ENCODE measurements at places on chromosomes 1 and 21. TPM values are rescaled to one million over a fixed set of nuclear protein-coding genes. Genes with fewer than 3 reads are reported as not detected.

DNA sequence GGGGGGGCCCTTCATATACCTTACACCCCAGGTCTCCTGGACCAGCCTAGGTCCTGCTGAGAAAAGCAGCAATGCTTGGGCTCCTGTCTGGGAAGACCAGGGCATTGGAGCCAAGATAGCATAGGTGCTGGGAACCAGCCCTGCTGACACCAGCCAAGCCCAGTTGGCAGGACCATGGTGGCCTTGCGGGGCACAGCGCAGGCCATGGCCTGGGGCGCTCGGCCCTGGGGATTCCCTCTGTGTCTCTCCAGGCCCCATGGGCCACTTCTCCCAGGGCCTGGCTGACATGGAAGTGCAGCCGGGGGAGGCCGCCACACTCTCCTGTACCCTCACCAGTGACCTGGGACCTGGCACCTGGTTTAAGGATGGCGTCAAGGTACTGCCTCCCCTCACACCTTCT lies 23.3 kb downstream of the IGFN1 start:
- no peak overlapping the region for H3K27ac ChIP-seq
- no peaks in the 10 kb centered on the region for H3K36me3 ChIP-seq
- H3K4me3 ChIP-seq: no peak overlapping the region
- DNase-seq: no peak
- no peaks in the 10 kb centered on the region for H3K4me1 ChIP-seq
- peaks cover 7% of the 10 kb centered on the region for H3K27me3 ChIP-seq

DNA sequence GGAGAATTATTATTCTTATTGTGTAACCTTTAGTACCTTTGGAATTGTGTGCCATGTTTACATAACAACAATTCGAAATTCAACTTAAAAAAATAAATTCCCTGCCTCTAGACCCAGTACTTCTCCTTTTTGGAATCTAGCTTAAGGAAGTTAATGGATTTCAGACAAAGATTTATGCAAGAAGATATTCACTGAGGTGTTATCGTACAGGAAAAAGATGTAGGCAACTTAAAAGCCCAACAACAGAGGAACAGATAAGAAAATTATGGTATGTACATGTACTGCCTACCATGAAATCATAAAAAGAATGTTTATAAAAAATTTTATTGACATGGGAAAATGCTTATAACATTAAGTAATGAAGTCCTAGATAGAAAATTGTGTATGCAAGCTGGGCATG lies 18.2 kb upstream of the STMN1 start:
- H3K27me3 ChIP-seq: peaks cover 38% of the 10 kb centered on the region
- H3K4me1 ChIP-seq: peaks cover 18% of the 10 kb centered on the region
- no peaks in the 10 kb centered on the region for H3K36me3 ChIP-seq
- DNase-seq: no peak
- no peak overlapping the region for H3K4me3 ChIP-seq
- H3K27ac ChIP-seq: no peak overlapping the region

The CD5L gene
- not detected for total RNA-seq

DNA sequence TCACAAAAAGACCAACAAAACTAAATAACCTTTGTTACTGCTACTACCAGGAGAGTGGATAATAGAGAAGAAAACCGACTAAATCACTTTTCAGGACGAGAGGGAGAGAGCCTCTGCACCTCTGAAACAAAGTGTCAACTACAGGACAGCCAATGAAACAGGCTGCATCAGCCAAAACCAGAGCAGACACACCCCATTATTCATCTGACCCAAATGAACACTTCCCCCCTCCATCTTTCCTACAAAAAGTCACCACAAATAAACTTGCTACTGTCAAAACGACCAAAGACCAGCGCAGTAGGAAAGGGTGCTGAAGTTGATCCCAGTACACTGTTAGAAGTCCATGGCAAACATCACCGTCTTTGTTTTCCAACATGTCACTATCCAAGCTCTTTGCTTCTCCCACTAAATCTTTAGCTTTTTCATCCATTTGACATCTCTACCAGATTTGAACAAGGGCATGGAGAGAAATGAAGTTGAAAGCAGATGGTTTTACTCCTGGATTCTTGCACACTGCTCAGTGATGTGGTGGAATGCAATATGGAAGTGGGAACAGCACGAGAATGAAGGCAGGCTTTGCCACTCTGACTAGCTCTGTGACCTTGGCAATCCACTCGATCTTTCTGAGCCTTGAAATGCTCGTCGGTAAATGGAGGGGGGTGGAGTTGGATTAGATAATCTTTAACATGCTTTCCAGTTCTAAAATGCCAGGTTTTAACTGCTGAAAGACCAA lies 20.5 kb downstream of the DSTYK start:
- H3K4me1 ChIP-seq: peaks cover 46% of the 10 kb centered on the region
- DNase-seq: no peak
- H3K4me3 ChIP-seq: no peak overlapping the region
